ENCODE measurements at places on chromosomes 5 and 9. TPM values are rescaled to one million over a fixed set of nuclear protein-coding genes. Genes with fewer than 3 reads are reported as not detected.

Gene ZDHHC11B
- 13.4 TPM for total RNA-seq

Gene WNK2
- 218 TPM for total RNA-seq

Gene ORM2
- not detected for total RNA-seq

Gene KCTD16
- total RNA-seq: 0.08 TPM

Gene RXFP3
- not detected for total RNA-seq

Gene SPINK5
- total RNA-seq: 0.47 TPM

Gene PRELID1
- total RNA-seq: 40.0 TPM

Gene OTULIN
- total RNA-seq: 22.7 TPM

Gene ASS1
- 71.3 TPM for total RNA-seq

Gene IL13
- not detected for total RNA-seq

Gene FAM200C
- total RNA-seq: 4.9 TPM

Gene IPPK
- total RNA-seq: 7.3 TPM

Gene TRPM6
- total RNA-seq: 0.30 TPM

Gene PCDHGB4
- total RNA-seq: 4.2 TPM

Gene LEAP2
- 1.9 TPM for total RNA-seq
